ENCODE measurements at places on chromosomes 12 and 14.

- peak overlapping the region; percentile 39 for H3K4me3 ChIP-seq
- no peaks in the 10 kb centered on the region for H3K36me3 ChIP-seq
- peak; percentile 26 for DNase-seq
- no peak overlapping the region for H3K27ac ChIP-seq
- peaks cover 65% of the 10 kb centered on the region for H3K27me3 ChIP-seq
These were observed 4.5 kb downstream of the DHH start for GRCh38 chr12:49089821-49090773.

DNA sequence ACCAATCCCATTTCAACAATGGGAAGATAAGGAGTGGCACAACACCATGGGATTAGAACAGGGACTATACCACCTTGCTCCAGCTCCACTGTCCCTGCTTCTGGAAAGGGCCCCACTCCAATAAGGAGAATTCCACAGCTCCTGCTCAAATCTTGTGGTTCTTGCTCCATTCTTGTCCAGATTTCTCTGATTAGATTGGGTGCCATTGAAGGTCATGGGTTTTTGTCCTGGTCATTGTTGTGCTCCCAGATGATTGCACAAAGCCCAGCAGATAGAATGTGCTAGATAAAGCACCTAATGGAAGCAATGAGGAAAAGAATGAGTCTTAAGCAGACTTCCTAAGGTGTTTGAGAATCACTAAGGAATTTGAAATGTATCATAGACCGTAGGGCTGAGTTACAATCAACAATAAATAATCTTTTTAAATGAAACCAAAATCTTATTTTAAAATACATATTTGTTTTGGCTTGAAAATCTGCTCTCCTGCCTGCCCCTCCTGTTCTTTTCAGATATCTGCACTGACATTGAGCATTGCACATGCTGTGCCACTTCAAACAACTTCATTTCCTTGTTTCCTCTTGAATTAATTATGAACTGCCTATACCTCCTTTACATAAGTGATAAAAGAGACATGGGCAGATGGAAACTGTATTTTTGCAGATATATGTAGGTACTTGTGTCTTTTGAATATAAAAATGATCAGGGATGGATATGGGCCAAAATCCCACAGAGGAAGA is 115.9 kb downstream of the FGD4 start:
- no peaks in the 10 kb centered on the region for H3K36me3 ChIP-seq
- DNase-seq, result peak; percentile 63
- no peak overlapping the region for H3K4me3 ChIP-seq
- H3K27me3 ChIP-seq, result no peaks in the 10 kb centered on the region
- no peaks in the 10 kb centered on the region for H3K4me1 ChIP-seq
- no peak overlapping the region for H3K27ac ChIP-seq

DNA sequence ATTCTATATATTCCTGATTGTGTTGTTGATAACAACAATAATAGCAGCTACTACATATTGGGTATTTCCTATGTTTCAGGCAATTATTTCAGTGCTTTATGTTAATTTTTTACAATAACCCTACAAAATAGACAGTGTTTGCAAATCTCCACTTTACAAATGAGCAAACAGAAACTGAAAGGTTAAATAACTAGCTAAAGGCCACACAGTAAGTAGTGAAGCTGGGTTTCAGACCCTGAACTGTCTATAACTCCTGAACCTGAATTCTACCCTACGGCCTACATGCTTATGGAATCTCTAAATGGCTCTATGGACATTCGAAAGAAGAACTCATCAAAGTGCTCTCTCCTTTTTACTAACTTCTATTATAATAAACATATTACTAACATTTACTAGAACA is 19.7 kb upstream of the NUDT4 start:
- no peak for DNase-seq
- no peak overlapping the region for H3K4me3 ChIP-seq
- no peaks in the 10 kb centered on the region for H3K4me1 ChIP-seq
- H3K27me3 ChIP-seq, result no peaks in the 10 kb centered on the region
- H3K27ac ChIP-seq, result no peak overlapping the region

DNA sequence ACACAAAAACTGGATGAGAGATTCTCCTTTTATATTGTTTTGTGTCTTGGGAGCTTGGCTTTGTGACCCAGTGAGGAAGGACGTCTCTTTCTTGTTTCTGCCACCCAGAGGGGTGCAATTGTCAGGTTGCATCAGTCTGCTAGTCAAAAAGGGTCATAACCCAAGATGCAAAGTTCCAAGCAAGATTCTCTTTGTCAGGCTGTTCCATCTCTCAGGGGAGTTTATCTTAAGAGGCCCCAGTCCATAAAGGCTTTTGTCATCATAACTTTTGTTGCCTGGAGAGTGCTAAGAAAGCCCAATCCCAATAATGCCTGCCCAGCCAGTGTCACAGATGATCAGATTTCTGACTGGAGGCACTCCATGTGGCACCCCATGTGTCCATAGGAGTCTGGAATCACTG is 444.9 kb downstream of the TRHDE start:
- H3K4me3 ChIP-seq, result no peak overlapping the region
- no peaks in the 10 kb centered on the region for H3K27me3 ChIP-seq
- DNase-seq, result no peak

- H3K4me1 ChIP-seq, result peaks cover 14% of the 10 kb centered on the region
- no peak overlapping the region for H3K4me3 ChIP-seq
- no peak for DNase-seq
- no peak overlapping the region for H3K27ac ChIP-seq
- H3K27me3 ChIP-seq, result no peaks in the 10 kb centered on the region
These were observed 118.2 kb downstream of the GPR135 start for GRCh38 chr14:59346796-59347510.

- no peaks in the 10 kb centered on the region for H3K27me3 ChIP-seq
- H3K4me3 ChIP-seq, result no peak overlapping the region
- H3K27ac ChIP-seq, result no peak overlapping the region
- peaks cover 8% of the 10 kb centered on the region for H3K36me3 ChIP-seq
- DNase-seq, result no peak
- no peaks in the 10 kb centered on the region for H3K4me1 ChIP-seq
These were observed 71.9 kb upstream of the GNPNAT1 start for GRCh38 chr14:52863334-52863700.

GRCh38 chr12:131550121-131550520 is 160.8 kb upstream of the SFSWAP start:
- H3K27ac ChIP-seq, result no peak overlapping the region
- H3K4me3 ChIP-seq, result no peak overlapping the region
- H3K36me3 ChIP-seq, result no peaks in the 10 kb centered on the region
- no peaks in the 10 kb centered on the region for H3K4me1 ChIP-seq
- DNase-seq, result no peak

DNA sequence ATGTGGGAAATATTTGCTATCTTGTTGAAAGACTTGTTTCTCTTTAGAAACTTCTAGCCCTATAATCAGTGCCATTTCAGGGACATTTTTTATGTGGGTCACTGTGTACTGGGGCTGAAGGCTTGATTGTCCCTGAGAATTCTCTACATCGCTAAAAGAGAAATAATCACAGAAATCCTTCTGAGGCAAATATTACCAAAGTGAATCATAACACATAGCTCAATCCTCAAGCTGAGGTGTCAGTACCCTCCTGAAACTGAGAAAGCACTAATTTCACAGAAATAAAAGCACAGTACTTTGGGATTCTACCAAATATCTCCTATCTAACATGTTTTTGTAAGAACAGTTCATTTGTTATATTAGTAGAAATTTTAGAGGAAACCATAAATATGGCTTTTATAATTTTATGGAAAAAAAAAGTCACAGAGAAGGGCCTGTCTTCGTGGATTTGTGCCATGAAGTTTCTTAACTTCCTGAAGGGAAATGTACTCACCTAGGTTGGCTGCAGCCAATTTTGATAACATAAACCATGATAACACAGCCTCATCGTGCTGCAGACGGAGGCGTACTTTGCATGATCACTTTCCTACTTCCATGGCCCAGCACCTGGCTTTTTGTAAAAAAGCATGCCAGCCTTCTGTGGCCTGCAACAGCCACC is 163.7 kb upstream of the HIF1A start:
- no peaks in the 10 kb centered on the region for H3K27me3 ChIP-seq
- H3K4me1 ChIP-seq, result peaks cover 29% of the 10 kb centered on the region
- H3K27ac ChIP-seq, result no peak overlapping the region
- H3K36me3 ChIP-seq, result peaks cover 8% of the 10 kb centered on the region
- H3K4me3 ChIP-seq, result no peak overlapping the region

DNA sequence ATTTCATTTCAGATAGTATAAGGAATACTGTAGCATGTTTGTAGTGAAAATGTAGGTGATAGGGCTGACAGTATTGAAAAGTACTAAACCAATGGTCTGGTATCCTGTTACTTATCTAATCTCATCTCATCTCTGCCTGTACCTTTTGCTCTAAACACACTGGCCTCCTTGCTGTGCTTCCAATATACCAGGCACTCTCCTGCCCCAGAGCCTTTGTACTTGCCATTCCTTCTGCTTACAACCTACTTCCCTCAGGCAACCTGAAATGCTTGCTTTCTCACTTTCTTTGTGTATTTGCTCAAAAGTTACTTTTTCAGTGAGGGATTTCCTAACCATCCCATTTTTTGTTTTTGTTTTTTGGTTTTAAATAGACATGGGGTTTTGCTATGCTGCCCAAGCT is 101.9 kb downstream of the PAPLN start:
- peak; percentile 56 for DNase-seq
- no peaks in the 10 kb centered on the region for H3K27me3 ChIP-seq

- DNase-seq, result no peak
- H3K4me3 ChIP-seq, result no peak overlapping the region
- H3K27ac ChIP-seq, result no peak overlapping the region
- no peaks in the 10 kb centered on the region for H3K4me1 ChIP-seq
These were observed 449.9 kb downstream of the LRIG3 start for GRCh38 chr12:58470266-58471010.

GRCh38 chr14:38211255-38211735 is 3.6 kb downstream of the SSTR1 start:
- H3K4me1 ChIP-seq, result peaks cover 14% of the 10 kb centered on the region
- no peak for DNase-seq
- H3K27ac ChIP-seq, result no peak overlapping the region
- peaks cover 49% of the 10 kb centered on the region for H3K27me3 ChIP-seq
- H3K36me3 ChIP-seq, result no peaks in the 10 kb centered on the region
- no peak overlapping the region for H3K4me3 ChIP-seq

DNA sequence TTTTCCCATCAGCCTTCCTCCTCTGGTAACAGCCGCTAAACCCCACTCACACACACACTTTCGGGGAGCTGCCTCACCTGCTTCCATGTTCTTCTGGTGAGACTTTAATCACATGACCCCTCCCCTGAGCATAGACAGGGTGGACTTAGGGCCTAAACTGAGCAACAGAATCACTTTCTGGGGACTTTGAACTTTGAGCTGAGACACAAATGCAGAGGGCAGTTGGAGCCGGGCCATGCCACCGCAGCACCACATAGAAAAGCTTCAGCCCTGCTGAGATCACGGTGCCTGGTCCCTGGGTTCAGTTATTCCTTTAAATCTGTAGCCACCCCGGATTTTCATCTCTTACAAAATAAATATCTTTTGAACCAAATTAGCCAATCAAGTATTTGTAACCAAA is 18.4 kb upstream of the MAP3K9 start:
- no peak overlapping the region for H3K27ac ChIP-seq
- DNase-seq, result no peak
- peaks cover 3% of the 10 kb centered on the region for H3K4me1 ChIP-seq
- H3K36me3 ChIP-seq, result no peaks in the 10 kb centered on the region
- no peaks in the 10 kb centered on the region for H3K27me3 ChIP-seq

DNA sequence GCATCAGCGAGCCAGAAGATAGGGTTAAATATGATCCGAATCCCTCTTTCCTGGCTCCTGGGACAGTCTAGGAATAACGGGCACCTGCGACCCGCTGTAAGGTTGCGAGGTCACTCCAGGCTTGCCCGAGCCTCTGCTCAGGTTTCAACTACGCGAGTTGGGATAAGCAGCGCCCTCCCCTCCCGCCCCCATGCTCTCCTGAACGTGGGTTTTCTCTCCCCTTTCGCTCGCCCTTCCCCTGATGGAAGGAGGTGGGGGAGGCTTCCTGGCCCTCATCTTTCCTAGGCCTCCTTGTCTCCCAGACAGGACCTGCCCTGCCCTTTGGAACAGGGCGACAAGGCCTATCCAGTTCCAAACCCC is 753 bp upstream of the ATP5MC2 start:
- DNase-seq, result no peak
- peaks cover 6% of the 10 kb centered on the region for H3K36me3 ChIP-seq
- peaks cover 12% of the 10 kb centered on the region for H3K4me1 ChIP-seq
- H3K27me3 ChIP-seq, result no peaks in the 10 kb centered on the region

DNA sequence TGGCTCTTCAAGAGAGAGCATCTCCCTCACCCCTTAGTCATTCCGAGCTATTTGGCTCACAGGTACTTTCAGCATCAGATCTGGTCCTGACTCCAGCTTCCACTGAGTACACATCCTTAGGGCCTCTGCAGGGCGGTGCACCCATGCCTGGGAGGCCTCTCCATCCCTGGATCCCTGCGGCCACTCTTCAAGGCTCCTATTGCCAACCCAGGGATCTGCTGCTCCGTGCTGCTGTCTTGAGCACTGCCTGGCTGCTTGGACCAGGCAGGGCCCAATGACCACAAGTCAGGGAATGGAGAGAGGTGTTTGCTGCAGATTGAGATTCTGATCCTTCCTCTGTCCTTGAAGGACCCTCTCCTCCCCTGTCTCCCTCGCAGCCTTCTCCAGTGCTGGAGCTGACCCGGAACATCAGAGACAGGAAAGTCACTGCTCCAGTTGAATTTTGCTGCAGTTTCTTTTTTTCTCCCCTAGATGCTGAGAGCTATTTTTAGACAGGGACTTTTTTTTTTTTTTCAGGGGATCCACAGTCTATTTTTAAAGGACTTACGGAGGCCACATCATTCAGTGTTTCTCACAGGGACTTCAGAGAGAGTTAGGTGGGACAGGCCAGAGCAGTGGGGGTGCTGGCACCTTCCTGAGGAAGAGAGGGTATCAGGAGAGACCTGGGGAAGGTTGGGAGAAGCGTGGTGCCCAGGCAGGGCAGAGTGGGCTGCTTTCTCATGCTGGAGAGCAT is 50.1 kb upstream of the KCNA1 start:
- DNase-seq, result no peak
- no peak overlapping the region for H3K27ac ChIP-seq
- H3K4me1 ChIP-seq, result no peaks in the 10 kb centered on the region
- no peaks in the 10 kb centered on the region for H3K27me3 ChIP-seq

DNA sequence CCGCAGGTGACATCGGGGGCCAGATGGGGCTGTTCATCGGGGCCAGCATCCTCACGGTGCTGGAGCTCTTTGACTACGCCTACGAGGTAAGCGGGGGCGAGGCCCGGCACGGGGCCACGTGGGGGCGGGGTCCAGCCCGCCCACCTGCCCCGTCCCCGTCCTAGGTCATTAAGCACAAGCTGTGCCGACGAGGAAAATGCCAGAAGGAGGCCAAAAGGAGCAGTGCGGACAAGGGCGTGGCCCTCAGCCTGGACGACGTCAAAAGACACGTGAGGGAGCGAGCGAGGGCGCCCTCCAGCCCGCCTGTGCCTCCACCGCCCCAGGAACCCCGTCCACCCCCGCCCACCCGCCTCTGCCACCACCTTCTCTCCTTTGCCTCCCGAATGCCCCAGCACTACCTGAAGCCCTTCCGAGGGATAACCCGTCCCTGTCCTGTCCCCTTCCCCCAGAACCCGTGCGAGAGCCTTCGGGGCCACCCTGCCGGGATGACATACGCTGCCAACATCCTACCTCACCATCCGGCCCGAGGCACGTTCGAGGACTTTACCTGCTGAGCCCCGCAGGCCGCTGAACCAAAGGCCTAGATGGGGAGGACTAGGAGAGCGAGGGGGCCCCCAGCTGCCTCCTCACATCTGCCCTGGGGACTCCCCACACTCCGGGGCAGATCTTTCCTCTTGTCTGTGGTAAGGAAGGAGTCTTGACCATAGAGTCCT is 3.9 kb upstream of the SMARCD1 start:
- H3K4me1 ChIP-seq, result peaks cover 2% of the 10 kb centered on the region
- no peak overlapping the region for H3K27ac ChIP-seq
- H3K27me3 ChIP-seq, result no peaks in the 10 kb centered on the region
- H3K36me3 ChIP-seq, result peaks cover 3% of the 10 kb centered on the region

All from trophoblast cell (in vitro differentiated cells and primary cell).